ENCODE measurements at places on chromosomes 11 and 22.

DNA sequence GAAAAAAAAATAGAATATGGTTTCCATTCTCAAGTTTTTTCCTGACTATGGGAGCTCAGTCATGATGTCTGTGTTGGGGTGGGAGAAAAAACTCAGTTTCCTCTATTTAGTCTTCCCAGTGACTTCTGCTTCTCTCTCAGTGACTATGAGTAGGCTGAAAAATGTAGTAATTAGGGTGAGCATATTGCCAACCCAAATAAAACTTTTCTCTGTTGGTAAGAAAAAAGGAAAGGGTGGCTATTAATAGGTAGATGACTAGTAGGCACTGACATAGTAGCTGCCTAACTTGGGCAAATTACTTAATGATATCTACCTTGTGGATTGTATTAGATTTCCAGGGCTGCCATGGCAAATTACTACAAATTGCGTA is 34.2 kb upstream of the BIRC3 start:
- no peak for DNase-seq

GRCh38 chr22:28426346-28427132 is 253.1 kb downstream of the TTC28 start:
- no peak for DNase-seq

- no peak for DNase-seq
Measured at GRCh38 chr11:101407324-101407723, 176.5 kb downstream of the TRPC6 start.

GRCh38 chr11:24622262-24622661 is 125.4 kb downstream of the LUZP2 start:
- DNase-seq, result no peak

GRCh38 chr11:105388006-105388405 is 221.9 kb upstream of the GRIA4 start:
- no peak for DNase-seq
